ENCODE measurements at places on chromosomes 16 and 17. TPM values are rescaled to one million over a fixed set of nuclear protein-coding genes. Genes with fewer than 3 reads are reported as not detected.

DNA sequence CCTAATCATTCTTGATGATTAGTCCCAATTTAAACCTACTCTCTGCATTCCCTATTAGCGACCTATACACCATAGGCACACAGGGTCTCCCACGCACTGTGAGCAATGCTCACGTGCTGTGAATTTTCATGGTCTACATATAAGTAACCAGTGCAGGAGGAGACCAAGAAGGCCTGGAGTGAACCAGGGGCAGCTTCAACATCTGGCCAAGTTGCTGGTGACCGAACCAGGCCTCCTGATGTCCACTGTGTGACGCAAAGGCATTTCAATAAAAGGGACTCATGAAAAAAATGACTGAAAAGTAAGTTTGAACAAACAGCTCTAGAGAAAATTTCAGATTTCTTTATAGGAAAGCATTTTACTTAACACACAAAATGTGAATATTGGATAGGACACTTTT lies 107.0 kb downstream of the ZFHX3 start:
- DNase-seq: no peak

GRCh38 chr17:57110152-57110542 lies 25.1 kb downstream of the AKAP1 start:
- DNase-seq: no peak

- no peak for DNase-seq
These were observed 237.3 kb upstream of the WSCD1 start for GRCh38 chr17:5832886-5833285.

DNA sequence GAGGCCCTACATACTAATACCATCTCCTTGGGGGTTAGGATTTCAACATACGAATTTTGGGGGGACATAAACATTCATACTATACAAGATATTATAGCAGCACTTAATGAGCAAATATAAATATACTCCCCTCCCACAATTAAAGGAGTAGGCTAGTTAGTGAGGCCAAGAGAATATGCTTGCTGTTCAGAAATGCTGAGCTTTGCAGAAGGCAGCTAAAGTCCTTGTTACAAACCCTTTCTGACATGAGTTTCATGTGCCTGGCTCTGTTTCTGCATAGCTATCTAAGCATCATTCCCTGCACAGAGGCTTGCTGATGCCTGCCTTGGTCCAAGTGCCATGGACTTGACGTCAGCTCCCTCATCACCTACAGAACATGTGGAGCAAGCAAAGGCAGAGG lies 73.5 kb downstream of the GP2 start:
- no peak for DNase-seq

DNA sequence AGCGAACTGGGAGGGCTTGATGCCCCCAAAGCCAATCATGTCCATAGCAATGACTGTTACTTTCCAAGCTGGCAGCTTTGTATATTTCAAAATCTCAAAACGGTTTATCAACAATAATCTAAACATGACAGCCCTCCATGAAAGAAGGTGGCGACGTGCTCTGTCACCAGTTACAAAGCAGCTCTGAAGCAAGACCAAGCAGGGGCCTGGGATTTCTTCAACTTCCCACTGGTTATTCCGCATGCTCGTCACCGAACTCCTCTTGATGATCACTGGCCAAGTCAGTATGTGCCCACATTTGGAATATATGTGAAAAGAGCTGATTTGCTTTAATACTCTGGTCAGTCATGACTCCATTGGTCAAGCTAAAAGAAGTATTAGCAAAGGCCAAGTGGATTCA lies 175.6 kb downstream of the VPS53 start:
- no peak for DNase-seq

SLC5A2 gene
- total RNA-seq: 0.53 TPM

PDILT gene
- not detected for total RNA-seq

USP6 gene
- total RNA-seq: 0.11 TPM

DNA sequence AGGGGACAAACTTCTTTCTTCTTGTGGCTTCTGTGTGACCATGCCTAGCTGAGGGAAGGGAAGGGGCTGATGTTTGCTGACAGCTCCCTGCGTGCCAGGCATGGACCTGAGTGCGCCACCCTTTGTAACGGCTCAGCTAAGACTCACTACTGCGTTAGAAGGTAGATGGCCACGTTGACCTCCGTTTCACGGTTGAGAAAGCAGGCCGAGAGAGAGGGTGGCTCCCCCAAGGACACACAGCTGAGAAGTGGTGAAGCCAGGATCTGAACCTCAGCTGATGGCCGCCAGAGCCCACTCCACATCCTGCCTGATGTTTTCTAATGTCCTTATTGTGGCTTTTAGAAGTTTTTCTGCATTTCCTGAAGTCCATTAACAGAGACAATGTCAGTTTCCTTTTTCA lies 45.1 kb downstream of the RGS9 start:
- DNase-seq: no peak

GRCh38 chr17:41052566-41052965 lies 2.5 kb downstream of the KRTAP2-2 start:
- no peak for DNase-seq

DNA sequence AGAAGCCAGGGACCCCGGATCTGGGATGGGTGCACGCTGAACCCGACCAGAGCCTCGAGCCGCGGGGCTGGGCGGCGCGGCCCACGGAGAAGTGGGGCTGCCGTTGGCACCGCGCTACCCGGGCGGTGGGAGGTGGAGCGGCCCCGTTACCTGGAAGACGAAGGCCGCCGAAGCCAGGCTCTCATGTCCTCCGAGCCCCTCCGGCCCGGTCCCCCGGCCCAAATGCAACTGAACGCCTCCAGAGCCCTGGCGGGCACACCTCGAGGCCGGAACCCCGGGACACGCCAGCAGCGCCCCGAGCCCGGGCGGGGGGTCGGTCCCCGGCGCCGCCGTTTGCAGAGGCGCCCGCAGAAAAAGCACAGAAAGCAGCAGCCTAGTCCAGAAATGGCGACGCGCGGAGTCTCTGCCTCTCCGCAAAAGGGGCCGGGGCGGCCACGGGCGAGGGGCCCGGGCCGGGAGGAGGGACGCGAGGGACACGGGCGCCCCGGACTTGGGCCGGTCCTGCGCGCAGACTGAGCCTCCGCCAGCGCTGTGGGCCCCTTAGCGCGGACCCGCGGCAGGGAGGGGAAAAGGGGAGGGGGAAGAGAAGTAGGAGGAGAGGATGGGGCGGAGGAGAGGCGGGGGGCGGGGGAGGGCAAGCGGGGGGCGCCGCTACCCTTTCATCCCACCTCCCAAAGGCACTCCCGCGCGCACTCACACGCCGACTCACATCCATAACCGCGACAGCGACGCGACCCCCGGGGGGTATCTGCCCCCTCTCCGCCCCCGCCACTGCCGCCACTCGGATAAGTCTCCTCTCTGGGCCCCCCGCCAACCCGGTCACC lies 1.4 kb downstream of the AXIN2 start:
- DNase-seq: peak; percentile 59

DNA sequence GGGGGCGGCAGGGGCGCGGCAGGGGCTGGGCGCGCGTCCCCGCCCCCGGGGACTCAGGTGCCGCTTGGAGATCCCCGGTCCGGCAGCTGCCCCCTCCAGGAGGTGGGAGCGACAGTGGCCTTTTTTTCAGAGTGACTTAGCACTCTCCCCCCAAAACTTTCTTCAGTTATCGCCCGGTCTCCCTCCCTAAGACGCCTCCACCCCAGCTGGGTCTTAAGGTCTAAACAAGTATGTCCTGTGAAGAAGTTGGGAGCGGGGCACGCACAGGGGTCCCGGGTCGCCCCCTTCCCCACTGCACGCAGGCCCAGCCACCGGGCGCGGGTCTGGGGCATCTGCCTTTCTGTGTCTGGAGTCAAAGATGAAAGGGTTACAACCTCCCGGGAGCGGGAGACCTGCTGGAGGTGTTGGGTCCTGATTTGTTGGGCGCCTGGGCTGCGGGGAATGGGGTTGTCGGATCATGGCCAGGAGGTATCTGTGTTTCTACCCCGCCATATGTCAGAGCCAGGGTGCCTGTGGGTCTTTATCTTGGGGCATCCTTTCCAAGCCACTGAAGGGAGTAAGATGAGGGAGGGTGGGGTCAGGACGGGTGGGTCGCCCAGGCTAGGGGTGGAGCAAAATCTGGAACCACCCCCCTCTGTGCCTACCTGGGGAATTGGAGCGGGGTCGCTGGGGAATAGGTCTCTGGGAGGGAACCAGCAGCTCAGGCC lies 757 bp downstream of the FMNL1 start:
- DNase-seq: peak; percentile 67

IRF8 gene
- total RNA-seq: 27.8 TPM

SNAI3 gene
- total RNA-seq: 14.4 TPM

- no peak for DNase-seq
These were observed 29.9 kb downstream of the HS3ST2 start for GRCh38 chr16:22843856-22844255.

DNA sequence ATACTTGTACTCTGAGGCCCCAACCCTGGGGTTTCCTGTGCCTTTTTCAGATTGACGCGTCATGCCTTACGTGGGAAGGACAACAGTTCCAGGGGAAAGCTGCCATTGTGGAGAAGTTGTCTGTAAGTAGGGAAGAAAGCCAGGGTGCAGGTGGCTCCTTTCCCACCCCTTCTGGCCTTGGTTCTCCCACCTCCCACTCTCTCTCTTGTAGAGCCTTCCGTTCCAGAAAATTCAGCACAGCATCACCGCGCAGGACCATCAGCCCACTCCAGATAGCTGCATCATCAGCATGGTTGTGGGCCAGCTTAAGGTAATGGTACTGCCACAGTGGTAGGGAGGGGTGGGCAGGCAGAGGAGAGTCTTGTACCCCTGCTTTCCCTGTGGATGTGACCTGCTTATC lies 4.6 kb upstream of the EDC4 start:
- no peak for DNase-seq

DNA sequence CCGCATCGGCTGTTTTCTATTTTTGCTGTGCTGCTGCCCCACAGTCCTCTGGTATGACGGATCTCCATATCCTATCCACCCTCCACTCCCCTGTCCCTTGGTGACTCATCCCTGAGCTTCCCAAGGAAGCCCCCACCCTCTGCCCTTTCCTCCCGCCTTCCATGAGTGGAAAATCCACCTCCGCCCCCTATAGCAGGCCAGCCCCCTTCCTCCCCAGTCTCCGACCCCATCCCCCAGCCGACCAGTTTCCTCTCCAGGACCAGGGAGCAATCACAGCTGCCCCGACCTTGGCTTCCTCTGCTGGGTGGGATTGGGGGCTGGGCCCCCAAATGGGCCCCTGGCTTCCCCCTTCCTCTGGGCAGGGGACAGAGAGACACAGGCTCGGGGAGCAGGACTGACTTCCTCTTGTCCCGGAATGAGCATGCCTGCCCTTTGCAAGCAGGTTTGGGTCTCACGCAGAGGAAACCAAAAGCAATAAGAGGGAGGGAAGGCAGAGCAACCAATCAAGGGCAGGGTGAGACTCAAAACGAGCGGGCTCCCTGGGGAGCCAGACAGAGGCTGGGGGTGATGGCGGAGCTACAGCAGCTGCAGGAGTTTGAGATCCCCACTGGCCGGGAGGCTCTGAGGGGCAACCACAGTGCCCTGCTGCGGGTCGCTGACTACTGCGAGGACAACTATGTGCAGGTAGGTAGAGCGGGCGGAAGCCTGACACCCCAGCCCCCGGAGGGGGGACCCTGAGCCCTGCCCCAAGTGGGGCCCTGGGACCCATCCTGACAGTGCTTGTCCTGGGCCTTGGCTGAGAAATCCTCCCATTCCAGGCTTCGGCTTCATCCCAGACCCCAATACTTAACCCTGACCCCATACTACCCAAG lies at the start of the genes ABI3 and GNGT2:
Gene ABI3 (plus strand): TSS at position 550 of the 872 bp plus-strand sequence. CDS start 18 bp downstream, at position 568.
Gene GNGT2 (minus strand): TSS at position 417 of the 872 bp plus-strand sequence. CDS start 3,152 bp downstream, outside the sequence.
- DNase-seq: peak; percentile 70

CEMP1 gene
- 1.1 TPM for total RNA-seq

GRCh38 chr16:85753559-85753958 lies 2.7 kb upstream of the C16orf74 start:
- no peak for DNase-seq

GRCh38 chr17:68860941-68861340 lies 94.3 kb downstream of the ABCA8 start:
- no peak for DNase-seq

CASKIN2 gene
- total RNA-seq: 2.3 TPM

DNA sequence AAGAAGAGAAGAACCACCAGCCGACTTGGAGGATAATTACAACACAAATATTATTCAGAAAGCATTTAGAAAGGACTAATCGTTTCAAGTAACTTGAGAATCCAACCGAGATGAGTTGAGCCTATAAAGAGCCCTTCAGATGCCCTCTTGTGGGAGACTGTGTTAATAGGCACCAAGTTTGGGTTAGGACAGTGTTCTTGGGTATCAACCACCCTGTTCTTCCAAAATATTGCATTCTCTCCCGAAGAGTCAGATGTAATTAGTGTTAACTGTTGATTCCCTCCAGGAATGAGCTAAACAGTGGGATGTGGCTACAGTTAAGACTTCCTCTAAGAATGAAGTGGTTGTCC lies 87.8 kb upstream of the NOL11 start:
- DNase-seq: no peak

DNA sequence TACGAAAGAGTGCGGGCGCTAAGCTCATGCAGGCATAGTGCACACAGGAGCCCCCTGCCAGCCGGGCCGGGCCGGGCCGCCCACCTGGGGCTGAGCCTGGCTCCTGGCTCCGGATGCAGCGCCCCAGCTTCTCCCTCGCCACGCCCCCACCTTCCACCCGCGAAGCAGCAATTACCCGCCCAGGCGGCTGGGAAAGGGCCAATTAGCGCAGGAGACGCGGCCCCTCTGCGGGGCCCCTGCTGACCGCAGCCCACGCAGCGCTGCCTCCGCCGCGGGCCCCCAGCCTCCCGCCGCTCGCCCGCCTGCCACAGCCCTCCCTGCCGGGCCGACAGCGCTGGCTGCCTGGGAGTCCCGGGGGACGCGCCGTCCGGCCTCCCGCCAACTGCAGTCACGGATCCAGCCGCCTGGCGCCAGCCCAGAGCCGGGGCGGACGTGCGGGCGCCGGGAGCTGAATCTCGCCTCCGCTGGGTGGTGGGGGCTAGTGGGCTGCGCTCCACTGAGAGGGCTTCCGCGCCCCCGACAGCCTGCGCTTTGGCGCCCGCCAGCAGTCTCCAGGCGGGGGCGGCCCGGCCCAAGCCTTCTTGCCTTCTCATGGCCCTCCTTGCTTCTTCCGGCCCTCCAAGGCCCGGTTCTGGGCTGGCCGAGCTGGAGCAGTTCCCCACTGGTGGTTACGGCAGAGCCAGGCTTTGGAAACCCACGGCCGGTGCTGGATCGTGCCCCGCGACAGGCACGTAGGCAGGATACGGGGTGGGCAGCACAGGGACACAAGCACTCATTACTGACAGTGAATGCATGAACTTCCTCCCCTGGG lies 14.9 kb upstream of the CBFB start:
- peak; percentile 90 for DNase-seq

GRCh38 chr16:49932946-49933345 lies 77.0 kb upstream of the ZNF423 start:
- DNase-seq: no peak

PARN gene
- 45.8 TPM for total RNA-seq

PMP22 gene
- 1.1 TPM for total RNA-seq

GRCh38 chr17:75475144-75475835 lies 18.9 kb downstream of the TMEM94 start:
- DNase-seq: no peak

CEP112 gene
- total RNA-seq: 3.8 TPM

MRPS23 gene
- total RNA-seq: 32.1 TPM

GRCh38 chr17:32482568-32483320 lies 4.0 kb upstream of the CDK5R1 start:
- no peak for DNase-seq

GRCh38 chr17:30217054-30217453 lies 18.4 kb downstream of the SLC6A4 start:
- no peak for DNase-seq

GRCh38 chr17:32523827-32524552 lies 37.2 kb downstream of the CDK5R1 start:
- DNase-seq: no peak

ZFPM1 gene
- total RNA-seq: 19.2 TPM

SULT1A3 gene
- 32.3 TPM for total RNA-seq

- no peak for DNase-seq
These were observed 33.8 kb upstream of the PHLPP2 start for GRCh38 chr16:71758293-71758760.

SPHK1 gene
- 3.9 TPM for total RNA-seq

Data from activated naive CD8-positive, alpha-beta T cell treated with anti-CD3 and anti-CD28 coated beads, Interleukin-2, amount 10 ng/mL, durations not matched to agents 7 days and 5 days (primary cell).